ENCODE measurements at places on chromosomes 2 and 18.

DNA sequence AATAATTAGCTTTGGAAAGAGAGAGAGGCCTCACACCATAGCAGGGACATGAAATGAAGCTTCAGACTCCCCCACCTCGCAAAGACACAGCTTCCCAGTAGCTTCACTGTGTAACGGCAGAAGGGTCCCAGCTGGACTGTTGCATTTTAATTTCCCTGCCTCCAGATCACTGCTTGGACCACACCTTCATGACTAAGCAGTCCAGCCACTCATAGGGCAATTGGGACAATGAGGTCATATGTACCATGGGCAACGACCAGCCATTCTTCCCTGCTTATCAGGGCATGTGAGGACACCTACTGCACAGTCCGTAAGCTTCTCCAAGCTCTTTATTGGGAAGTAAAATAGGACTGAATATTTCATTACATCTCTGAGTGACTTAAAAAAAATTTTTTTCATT lies 183.0 kb downstream of the MREG start:
- peak; percentile 64 for DNase-seq

GRCh38 chr2:55805686-55806085 lies 112.0 kb upstream of the PNPT1 start:
- DNase-seq: no peak

DNA sequence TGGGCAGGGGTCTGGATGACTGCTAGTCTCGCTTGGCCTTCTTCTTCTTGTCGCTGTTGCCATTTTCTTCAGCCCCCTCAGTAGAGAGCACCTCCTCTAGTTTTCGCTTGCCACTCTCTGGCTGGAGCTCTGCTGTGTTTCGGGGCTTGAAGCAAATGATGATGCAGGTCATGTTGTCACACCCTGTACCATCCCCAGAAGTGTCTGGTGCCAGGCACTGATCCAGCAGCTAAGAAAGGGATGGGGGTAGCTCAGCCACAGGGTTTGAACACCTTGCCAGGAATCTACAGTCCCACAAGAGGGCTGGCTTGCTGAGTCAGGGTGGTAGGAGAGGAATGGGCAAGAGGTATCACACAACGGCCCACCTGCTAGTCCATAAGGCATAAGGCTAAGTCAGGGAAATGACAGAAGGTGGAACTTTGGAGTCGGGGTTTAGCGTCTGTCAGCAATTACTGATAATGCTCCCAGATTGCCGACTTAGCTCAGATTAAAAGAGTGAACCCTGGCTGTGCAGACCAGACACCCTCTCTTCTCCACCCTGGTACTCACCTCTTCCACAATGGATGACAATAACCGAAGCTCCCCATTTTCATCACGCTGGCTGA lies 1.1 kb upstream of the ZNF513 start:
- DNase-seq: no peak

GRCh38 chr2:27756544-27757498 lies 14.7 kb upstream of the MRPL33 start:
- DNase-seq: no peak

GRCh38 chr2:173658946-173659371 lies 304.3 kb downstream of the CDCA7 start:
- DNase-seq: no peak

- DNase-seq: no peak
Observed at GRCh38 chr2:20468549-20469500, 22.0 kb downstream of the RHOB start.

DNA sequence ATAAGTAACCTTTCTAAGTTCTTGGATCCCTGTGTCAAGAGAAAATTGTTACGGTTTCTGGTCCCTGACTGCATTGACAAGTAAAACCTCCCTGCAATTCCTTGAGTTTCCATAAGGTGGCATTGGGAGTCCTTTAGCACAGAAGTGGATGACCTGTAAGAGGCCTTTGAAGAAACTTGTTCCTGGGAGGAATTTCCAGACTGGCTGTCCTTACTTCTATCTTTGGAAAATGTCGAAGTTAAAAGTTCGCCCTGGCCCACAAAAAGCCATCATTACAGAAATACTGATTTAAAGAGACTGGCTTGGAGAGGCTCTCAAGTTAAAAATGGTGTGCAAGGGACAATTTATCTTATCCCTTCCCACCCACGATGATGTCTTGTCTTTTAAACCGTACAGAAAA lies 218.4 kb downstream of the CDH20 start:
- DNase-seq: peak; percentile 54

- DNase-seq: no peak
Observed at GRCh38 chr18:31977270-31977872, 34.4 kb upstream of the TRAPPC8 start.

DNA sequence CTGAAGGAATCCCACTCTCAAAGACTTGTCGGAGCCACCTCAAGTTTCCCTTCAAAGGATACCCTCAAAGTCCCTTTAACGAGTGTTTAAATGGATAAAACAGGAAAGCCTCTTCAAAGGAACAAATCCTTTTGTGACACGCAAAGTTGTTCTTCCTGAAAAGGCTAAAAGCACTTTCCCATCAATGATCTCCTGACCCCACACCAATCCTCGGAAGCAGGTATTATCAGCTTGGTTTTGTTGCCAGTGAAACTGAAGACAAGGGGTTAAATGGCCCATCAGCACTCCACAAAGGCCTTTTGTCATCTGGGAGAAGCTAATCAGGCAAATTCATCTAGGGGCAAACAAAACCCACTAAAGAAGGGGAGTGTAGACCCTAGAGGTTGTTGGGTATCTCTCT lies 418.0 kb upstream of the ID2 start:
- no peak for DNase-seq

DNA sequence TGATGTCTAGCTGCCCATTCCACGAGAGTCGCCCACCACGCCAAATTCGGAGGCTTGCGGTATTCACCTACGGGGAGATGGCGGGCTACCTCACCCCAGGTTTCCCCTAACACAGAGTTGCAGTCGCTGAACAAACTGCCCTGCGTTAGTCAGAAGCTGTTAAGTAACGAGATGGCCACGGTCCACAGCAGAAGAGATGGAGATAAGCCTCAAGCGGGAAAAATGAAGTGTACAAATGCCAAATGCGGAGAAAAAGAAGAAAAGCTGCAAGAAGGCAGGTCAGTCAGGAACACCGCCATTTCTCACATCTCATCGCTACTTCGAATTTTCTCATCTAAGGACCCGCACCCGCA lies 425 bp downstream of the ASB3 start:
- DNase-seq: no peak

DNA sequence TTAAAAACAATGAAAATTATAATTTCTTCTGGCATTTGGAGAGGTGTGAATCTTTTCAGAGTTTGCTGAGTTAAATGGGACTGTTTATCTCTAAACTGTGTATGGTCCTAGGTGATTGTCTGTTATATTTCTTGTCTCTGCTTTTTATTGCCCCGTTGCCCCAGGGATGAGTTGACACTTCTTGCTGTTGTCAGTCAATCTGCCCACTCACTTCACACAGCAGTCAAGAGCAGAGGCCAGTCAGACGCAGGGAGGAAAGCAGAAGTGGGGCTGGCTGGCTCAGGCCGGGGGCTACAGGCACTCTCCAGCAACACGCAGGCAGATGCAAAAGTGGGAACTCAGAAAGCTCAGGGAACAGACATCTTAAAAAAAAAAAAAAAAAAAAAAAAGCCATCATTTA lies 365.2 kb downstream of the CLIP4 start:
- DNase-seq: no peak

DNA sequence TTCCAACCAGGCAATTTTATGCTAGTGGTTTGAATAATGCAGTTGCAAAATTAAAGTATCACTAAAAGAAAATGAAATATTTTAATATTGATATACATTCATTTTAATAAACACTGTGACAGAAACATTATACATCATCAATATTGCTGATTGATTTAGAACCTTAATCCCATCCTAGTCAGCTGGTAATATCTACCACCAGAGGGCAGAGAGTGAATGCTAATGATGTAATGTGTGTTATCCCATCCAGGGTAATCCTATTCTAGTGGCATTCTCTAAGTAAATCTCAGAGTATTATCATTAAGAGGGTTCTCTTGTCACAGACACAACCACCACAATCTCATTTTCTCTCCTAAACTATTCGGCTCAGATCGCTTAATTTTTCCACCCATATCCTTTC lies 477.4 kb downstream of the CPS1 start:
- DNase-seq: no peak

- DNase-seq: no peak
Observed at GRCh38 chr18:48957616-48958015, 6.9 kb upstream of the SMAD7 start.

GRCh38 chr2:132419941-132420340 lies 3.3 kb downstream of the GPR39 start:
- DNase-seq: no peak

GRCh38 chr2:188410504-188411235 lies 119.0 kb downstream of the GULP1 start:
- DNase-seq: no peak

GRCh38 chr18:74899554-74899953 lies 301.9 kb downstream of the ZNF407 start:
- no peak for DNase-seq

GRCh38 chr2:44330801-44331200 lies 30.5 kb downstream of the PREPL start:
- DNase-seq: no peak

- no peak for DNase-seq
Observed at GRCh38 chr2:227539465-227539956, 59.2 kb upstream of the SCYGR2 start.

DNA sequence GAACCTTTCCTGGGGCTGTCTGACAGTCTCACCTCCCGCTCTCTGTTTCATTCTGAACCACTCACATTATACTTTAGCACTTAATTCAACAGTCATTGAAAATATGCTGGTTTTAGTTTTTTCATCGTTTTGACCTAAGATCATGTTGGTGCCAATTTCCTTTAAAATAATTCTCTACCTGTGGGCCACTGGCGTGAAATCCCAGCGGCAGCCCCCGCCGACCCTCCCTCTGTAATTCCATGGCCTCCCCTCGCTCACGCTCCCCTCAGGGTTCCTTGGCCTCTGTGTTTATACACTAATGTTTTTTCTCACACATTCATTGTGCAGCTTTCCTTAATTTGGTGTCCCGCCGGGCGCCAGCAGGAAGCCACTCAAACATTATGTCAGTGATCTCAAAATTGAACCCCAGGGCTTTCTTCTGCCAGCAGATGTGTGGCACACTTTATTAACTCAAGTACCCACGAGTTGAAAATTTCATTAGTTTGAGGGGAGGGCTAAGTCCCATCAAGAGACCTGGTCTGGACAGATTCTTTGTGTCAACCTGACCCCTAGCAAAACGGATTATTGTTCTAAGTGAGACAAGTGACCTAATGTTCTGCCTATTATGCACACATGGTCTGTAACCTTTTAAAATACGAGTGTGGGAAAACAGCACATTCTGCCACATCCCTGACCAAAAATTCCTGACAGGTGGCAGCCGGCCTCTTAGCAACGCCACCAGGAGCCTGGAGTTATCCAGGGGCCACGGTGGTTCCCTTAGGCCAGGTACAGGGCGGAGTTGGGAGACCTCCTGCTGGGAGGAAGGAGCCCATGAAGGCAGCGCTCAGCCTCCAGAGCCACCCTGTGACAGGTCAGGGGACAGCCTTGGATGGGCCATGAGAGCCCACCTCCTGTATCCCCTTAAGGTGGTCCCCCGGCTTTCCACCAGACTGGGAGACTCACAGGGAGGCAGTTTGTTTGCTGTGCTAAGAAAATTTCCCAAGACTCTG lies 53.1 kb downstream of the APOB start:
- no peak for DNase-seq

- no peak for DNase-seq
Observed at GRCh38 chr18:77547757-77548156, 298.1 kb downstream of the GALR1 start.

- DNase-seq: peak; percentile 8
Observed at GRCh38 chr2:229780856-229781773, 66.8 kb upstream of the DNER start.

DNA sequence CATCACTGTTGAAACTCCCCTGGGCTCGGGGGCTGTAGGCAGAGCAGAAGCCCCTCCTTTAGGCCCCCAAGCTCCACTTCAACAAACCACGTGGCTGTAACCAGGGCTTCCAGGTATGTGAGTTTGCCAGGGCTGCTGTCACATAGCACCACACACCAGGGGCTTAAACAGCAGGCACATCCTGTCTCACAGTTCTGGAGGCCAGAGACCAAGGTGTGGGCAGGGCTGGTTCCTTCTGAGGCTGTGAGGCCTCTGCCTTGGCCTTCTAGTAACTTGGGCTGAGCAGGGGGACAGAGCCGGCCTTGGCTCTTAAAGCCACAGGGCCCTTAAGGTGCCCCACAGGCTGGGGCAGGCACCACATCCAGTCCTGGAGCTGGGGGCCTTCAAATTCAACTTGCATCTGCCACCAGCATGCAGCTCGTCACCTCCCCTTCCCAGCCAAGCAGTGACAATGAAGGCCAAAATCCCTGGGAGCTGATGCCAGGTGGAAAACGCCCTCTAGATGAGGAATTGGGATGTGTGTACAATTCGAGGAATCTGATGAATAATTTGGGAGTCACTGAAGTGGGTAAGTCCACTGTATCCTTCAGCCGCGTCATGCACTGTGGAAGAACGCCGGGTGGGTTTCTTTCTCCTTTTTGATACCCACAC lies 104.2 kb upstream of the ODC1 start:
- no peak for DNase-seq

- DNase-seq: no peak
Observed at GRCh38 chr2:65434592-65435241, 2.3 kb upstream of the SPRED2 start.

DNA sequence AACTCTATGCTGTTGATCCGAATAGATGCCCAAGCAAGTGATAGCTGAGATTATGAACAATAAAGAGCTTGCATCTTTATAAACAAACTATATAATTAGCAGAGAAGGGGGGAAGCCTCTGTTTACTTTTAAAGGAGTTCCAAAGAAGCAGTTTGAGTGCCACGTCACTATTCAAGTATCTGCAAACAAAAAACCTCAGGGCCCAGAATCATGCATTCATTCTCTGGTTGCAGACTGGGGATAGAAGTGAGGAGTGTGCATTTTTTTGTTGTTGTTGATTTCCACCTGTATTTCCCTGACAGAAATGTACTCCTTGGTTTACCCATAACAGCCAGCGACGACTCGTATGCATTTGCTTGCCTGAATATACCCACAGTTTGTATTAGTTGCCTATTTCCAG lies 264.3 kb downstream of the PTGR3 start:
- no peak for DNase-seq

DNA sequence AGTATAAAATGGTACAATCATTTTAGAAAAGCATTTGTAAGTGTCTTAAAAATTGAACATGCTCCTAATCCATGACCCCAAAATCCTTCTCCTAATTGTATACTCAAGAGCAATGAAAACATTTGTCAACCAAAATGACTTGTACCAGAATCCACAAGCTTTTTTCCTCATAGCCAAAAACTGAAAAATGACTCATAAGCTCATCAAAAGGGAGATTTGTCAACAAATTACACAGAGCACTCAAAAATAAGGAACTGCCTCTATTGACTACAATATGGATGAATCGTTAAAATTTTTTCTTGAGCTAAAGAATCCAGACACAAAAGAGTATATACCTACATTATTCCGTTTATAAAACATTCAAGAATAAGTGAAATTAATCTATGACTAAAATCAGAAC lies 544.8 kb downstream of the ARHGAP15 start:
- DNase-seq: no peak

GRCh38 chr2:72696559-72696958 lies 129.3 kb downstream of the EXOC6B start:
- DNase-seq: no peak

- no peak for DNase-seq
Observed at GRCh38 chr2:64952096-64952495, 37.1 kb upstream of the SLC1A4 start.

GRCh38 chr2:239576784-239577685 lies 176.2 kb upstream of the HDAC4 start:
- no peak for DNase-seq

All from left renal pelvis (tissue), 4 donors.